Inflammatory macrophage (primary cell): ENCODE measurements at places on chromosomes 2 and 18.

DNA sequence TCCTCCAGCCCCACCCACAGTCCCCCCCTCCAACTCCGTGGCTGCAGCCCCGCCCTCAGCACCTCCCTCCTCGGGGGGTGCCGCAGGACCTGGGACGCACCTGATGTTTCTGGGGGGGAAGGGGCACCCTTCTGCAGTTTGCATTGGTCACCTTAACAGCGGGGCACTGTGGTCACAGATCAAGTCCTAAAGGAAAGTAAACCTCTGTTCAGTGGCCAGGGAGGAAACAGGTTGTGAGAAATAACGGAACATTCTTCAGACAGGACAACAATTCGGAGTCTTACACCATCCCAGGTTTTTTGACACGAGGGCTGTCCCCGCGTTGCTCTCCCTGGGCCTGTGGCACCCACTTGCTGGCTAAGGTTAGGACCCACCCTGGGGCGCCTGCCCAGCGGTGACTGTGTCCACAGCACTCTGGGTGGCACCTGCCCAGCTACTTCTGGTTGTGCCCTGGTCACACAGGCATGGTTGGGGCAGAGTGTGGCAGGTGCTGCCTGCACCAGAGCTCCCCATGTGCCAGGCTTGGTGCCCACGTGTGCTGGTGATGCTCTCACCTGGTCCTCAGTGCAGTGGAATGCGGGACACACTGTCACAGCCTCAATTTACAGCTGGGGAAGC, 93.5 kb upstream of the OTOS start:
- no peak for DNase-seq

- DNase-seq, result peak; percentile 53
These were observed 114.5 kb downstream of the INSIG2 start for GRCh38 chr2:118202707-118203303.

DNA sequence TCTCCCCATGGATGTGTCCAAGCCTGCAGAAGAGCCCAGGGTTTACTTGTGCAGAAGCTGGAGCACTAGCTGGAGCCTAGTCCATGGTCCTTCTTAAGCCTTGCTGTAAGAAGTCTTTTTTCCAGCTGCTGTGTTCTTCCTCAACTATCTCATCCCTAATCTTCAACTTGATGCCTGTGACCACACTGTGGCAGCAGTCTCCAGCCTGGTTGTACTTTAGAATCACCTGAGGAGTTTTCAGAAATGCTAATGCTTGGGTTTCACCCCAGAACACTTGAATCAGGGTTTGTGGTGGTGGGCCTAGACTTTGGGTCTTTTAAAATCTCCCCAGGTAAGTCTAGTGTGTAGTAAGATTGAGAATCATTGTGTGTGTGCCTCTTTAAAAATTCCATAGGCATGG, 173.6 kb downstream of the ADCYAP1 start:
- no peak for DNase-seq

DNA sequence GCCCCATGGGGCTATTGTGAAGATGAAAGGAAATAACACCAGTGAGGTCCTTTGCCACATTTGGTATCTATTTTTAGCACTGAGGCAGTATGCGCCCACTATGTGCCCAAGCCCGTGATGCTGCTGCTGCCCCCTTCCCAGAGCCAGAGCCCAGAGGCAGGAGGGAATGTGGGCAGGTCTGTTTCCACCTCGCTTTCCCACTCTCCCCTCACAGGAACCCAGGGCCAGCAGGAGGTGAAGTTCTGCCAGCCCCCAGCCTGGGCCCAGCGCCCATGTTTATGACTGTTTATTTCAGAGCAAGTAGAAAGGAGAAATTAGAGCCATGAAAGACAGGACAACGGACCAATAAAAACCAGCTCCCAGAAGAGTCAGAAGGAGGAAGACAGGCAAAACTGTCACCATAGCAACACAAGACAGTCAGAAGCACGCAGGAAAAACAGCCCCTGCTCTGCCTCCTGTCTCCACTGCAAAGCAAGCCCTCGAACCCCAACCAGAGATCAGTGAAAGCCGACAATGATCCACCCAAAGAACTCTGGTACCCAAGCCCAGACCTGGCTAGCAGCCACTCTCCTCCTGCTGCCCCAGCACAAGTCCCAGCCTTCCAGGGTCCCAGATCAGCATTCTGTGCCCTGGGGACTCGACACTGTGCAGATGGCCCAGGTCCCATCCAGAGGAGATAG, 1.4 kb downstream of the CYRIA start:
- DNase-seq, result peak; percentile 88

- no peak for DNase-seq
These were observed 131.0 kb downstream of the PHLPP1 start for GRCh38 chr18:62846313-62846712.

GRCh38 chr2:156399224-156399949, 36.8 kb upstream of the GPD2 start:
- DNase-seq, result peak; percentile 61
